Stimulated activated CD4-positive, alpha-beta T cell treated with anti-CD3 and anti-CD28 coated beads, TNF-alpha, amount 100 ng/mL, for 1 hour (primary cell): ENCODE measurements at places on chromosomes 4 and X.
A peak's percentile ranks its signal among the peaks of the same experiment; 100 is the strongest.

- DNase-seq = no peak
Observed at GRCh38 chr4:141804836-141805235, 168.5 kb downstream of the IL15 start.

DNA sequence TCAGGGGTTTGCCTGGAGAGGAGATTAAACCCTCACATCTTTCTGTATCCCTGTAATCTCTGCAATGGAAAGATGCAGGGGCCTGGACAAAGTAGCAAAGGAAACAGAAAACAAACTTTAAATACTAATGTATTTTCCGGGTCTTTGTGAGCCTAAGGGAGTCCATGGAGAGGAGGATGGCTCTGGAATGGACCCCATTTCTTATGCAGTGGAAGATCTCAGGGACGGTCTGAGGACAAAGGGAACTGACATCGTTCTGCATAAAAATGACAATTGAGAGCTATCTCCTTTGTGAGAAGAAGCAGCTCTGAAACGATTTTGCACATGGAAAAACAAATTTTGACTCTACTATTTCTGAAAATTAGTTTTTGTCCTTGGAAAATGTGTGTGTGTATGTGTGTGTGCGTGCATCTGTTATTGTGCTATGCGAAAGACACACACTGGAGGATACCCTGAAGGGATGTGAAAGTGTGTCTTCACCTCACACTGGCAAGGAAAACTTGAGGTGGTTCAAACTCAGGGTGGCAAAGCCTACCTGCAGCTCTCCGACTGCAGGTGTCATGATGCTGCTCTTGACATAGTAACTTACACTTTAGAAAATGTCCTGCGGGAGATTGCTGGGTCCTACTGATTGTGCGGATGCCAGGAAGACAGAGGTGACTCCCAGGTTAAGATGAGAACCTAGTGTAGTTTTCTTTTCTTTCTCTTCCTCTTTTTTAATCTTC is 126.4 kb upstream of the JADE1 start:
- DNase-seq = no peak

DNA sequence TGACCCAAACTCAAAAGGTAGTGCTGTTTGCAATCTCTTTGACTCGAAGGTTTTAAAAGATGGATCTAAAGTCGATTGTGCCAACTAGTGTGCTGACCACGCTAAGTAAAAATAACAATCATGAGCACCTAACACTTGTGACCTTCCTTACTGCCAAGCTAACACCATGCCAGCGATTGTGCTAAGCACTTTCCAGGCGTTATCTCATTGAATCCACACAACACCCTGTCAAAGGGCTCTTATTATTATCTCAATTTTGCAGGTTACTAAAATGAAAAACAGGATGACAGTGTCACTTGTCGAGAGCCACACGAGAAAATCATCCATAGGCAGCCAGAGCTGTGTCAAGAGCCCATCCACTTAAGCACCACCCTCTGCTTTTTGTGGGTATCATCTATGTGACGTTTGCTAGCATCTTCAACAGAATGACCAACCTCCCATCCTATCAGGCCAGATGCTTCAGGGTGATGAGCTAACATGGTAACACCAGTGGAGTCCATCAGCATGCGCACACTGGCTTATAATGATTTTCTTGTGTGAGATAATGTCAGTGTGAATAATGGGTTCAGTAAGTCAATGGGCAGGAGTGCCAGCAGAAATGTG is 893 bp upstream of the GAB3 start:
- DNase-seq = no peak

DNA sequence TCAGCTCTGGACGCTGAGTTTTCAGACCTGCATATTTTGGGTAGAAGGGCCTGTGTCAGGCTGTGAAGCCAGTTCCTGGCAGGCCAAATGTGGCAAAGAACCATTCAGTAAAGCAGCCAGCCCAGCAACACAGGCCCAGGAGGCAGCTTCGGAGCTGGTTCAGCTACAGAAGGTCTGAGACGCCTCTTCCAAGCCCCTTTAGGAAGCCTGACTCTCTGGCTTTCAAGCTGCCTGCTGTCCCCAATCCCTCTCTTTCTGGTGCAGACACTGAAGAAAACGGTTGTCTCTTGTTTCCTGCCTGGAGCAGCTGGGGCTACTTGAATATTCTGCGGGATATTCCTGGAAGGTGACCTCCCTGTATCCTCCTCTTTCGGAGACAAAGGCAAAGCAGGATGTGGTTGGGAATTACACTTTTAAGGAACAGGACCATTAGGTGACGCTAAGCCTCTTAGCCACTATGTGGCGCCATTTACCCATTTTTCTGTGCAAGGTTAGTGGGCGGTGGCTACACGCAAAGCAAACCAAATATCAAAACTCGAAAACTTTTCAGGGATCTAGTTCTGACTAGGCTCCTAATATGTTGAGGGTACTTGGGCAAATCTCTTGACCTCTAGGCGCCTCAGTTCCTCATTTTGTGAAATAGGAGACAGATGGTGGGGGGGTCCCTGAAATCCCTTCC is 47.2 kb upstream of the LAS1L start:
- peak; percentile 35 for DNase-seq

DNA sequence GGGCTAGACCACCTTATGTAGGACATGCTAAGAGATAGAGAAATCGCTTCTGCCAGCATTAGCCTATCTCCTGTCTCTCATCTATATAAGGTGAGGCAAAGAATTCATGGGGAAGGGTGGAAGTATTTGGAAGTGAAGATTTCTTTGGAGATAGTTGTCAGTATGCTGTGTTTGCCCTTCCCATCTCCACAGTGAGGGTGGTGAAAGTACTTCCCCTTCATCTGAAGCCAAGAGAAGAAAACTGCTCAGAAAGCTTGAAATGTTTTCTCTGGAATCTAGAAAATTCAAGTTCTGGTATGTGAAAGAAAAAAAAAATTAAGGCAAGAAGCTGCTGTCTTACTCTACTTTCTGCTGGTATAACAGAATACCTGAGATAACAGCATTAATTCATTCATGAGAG is 12.3 kb upstream of the ADH5 start:
- DNase-seq = no peak

DNA sequence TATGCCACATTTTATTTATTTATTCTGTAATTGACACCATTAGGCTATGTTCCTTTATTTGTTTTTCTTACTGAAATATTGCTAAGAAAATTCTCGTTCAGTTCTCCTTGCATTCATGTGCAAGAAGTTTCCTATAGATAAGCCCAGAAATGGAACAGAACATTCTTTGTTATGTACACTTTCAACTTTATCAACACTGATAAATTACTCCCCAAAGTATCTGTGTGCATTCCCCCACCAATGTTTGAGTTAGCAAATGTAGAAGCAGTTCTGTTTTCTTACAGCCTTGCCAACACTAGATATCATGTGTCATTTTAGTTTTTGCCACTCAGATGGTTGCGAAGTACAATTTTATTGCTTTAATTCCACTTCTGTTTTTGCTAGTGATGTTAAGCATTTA is 166.4 kb upstream of the NPY2R start:
- DNase-seq = no peak

DNA sequence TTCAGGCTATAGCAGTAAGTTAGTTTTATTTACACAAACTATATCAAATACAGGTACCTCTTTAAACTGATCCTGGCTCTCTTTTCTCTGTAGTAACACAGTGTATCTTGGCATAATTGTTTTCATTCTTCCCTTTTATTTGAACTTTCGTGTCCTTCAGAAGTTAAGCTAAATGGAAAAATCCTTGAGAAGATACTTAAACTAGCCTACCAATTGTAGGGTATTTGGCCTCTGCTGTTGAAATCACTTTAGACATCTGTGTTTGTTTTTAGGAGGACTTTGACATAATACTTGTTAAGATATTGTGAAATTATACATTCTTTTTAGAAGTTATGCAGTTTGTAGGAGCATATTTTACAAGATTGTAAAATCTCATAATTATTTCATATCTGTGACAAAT is 90.3 kb upstream of the GK2 start:
- DNase-seq = no peak

DNA sequence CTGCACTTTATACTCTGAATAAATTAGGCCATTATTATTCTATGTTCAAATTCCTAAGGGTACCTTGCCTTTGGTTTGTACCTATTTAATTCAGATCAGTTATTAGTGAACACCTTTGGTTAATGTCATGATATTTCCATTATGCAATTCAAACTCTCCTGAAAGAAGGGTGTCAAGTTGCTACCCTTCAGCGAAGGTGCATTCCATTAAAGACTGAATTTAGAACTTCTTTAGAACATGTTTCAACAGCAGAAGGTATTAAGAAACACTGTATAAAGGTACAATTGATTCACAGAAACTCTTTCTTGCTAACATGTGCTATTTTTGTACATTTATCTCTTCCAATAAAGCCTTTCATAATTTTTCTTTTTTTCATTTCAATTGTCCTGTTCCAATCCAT is 1545.4 kb upstream of the PCDH10 start:
- no peak for DNase-seq

DNA sequence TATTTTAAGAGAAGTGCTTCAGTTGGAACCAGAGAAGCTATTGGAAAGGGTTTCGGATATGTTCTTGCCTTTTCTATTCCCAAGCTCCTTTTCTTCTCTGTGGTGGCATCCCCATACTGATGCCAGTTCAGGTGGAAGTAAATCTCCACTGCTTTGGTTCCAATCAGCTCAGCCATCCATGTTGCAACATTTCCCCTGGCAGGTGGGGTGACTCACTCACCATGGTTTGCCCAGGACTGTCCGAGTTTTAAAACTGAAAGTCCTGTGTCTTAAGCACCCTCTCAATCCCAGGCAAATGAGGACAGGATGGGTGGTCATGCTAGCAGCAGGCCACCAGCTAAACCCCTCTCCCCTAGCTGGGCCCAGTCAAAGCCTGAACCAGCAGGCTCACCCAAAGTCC is 15.1 kb downstream of the RAI2 start:
- no peak for DNase-seq

DNA sequence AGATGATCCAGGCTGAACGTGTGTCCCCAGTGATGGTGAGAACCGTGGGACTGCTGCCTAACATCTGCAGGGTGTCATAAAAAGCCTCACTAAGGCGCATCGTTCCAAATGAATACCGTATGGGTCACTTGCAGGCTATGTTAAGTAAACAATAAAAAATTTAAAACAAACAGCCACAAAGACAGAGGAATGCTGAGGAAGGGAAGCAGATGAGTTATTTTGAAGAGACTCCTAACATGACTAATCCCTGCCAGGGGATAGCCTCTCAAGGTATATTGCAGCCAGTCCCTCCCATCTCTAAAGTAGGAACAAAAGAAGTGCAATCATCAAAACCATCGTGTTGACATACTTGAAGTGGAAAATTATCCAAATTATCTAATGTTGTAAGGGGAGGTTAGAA is 83.8 kb downstream of the UNC5C start:
- DNase-seq = no peak

- DNase-seq = no peak
Observed at GRCh38 chr4:40212674-40213527, 16.1 kb downstream of the RHOH start.

- DNase-seq = no peak
Observed at GRCh38 chrX:135652602-135653001, 60.8 kb upstream of the CT45A1 start.
